Effector memory CD4-positive, alpha-beta T cell (primary cell): ENCODE measurements at places on chromosomes 7 and 10.
A peak's percentile ranks its signal among the peaks of the same experiment; 100 is the strongest.

GRCh38 chr10:97713826-97714400, 383 bp downstream of the MARVELD1 start:
- DNase-seq = peak; percentile 46

- DNase-seq = no peak
Measured at GRCh38 chr10:3395458-3395861, 222.9 kb upstream of the PITRM1 start.

- no peak for DNase-seq
Measured at GRCh38 chr7:83547526-83547925, 101.4 kb downstream of the SEMA3E start.

GRCh38 chr7:51778121-51778520, 461.5 kb upstream of the COBL start:
- no peak for DNase-seq

GRCh38 chr10:31270954-31271353, 48.1 kb upstream of the ZEB1 start:
- DNase-seq = no peak

- no peak for DNase-seq
Measured at GRCh38 chr10:87740254-87740655, 77.8 kb downstream of the ATAD1 start.

- DNase-seq = no peak
Measured at GRCh38 chr10:120996456-120997034, 145.4 kb downstream of the WDR11 start.

DNA sequence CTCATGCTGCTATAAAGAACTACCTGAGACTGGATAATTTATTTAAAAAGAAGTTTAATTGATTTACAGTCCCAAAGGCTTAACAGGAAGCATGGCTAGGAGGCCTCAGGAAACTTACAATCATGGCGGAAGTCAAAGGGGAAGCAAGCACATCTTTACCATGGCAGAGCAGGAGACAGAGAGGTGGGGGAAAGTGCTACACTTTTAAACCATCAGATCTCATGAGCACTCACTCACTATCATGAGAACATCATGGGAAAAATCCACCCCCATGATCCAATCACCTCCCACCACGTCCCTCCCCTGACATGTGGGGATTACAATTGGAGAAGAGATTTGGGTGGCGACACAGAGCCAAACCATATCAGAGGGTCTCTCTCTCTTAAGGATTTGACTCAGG, 108.6 kb upstream of the PODXL start:
- DNase-seq = no peak

- DNase-seq = no peak
Measured at GRCh38 chr7:142808461-142808801, 37.7 kb downstream of the PRSS2 start.

GRCh38 chr10:78540355-78541076, 506.9 kb downstream of the RPS24 start:
- DNase-seq = no peak

GRCh38 chr10:4733150-4733842, 92.7 kb upstream of the AKR1E2 start:
- DNase-seq = no peak

GRCh38 chr7:69173846-69174245, 424.4 kb upstream of the AUTS2 start:
- no peak for DNase-seq

DNA sequence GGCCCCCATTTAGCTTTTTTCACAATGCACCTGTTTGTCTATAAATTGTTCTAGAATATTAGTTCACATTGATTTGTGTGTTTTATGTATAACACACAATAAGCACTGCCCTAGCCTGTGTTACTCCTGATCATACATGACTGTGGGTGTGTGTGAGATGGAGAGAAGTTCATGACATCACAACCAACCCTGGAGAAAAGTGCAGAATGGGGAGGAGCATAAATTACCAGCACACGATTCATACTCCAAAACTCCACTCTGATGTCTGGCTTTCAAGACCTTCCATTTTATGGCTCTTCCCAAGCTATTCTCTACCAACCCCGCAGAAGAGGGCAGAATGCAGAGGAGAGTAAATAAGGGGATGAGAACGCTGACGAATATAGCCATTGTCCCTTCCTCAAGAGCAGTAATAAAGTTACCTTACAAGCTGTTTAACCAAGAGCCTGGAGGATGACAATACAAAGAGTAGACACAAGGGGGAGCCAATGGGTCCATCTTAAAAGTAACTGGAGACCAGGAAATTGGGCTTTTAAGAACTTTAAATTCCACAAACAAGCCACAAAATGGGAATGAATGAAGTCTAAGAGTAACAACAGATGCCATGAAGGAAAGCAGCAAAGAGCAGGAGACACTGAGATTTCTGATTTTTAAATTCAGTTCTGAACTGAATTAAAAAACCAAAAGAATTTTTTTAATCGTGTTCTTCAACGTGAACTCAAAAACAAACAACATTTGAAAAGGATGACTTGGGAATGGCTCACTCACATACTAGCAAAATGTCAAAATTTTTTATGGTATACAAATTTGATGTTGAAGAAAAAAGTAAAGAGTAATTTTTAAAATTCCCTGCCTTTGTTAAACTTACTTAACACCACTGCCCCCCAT, 159.6 kb downstream of the PARD3 start:
- DNase-seq = no peak

DNA sequence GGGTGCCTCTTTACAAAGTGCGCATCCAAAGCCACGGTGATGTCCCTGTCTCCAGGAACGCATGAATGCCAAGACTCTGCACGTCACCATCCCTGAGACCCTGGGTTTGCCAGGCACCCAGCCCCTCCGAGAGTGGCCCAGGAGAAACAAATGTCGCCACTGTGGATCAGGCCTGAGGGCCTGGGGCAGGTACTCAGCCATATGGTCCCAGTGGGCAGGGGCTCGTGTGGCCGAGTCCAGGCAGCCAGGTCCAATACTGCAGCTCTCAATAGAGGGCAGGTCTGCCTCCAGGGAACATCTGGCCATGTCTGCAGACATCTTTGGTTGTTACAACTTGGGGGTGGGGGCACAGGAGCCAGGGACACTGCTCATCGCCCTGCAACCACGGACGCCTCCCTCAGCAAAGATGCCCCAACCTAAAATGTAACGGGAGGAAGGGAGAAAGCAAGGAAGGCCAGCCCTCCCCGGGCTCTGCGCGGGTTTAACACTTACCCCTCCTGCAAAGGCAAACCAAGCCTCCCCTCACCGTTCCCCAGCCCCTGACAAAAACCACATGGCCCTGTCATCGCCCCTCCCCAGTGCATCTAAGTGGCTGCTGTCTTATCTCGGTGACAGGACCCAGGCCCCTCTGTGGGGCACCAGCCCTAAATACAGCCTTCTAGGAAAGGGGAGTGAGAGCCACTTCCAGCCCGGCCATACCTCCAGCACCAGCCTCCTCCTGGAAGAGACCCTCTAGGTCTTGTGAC, 10.3 kb upstream of the PAPOLB start:
- no peak for DNase-seq

- DNase-seq = no peak
Measured at GRCh38 chr7:139598642-139599041, 75.2 kb downstream of the CLEC2L start.

GRCh38 chr7:12064586-12065127, 146.4 kb upstream of the TMEM106B start:
- no peak for DNase-seq

DNA sequence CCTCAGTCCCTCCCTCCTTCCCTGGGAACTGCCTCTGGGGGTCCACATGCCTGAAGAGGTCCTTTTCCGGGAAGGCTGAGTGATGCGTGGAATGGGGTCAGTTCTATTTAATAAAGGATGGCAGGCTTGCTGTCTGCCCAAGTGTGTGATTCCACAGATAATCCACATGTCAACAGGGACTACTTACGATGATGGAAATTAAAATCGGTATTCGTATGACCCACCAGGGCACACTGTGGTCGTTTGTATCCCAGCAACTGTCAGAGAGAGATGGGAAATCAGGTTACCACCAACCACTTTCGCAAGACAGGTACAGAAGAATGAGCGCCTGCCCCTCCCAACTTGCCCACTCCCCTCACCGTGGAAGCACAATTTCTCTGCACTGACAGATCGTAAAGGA, 110.3 kb downstream of the VIPR2 start:
- DNase-seq = no peak

DNA sequence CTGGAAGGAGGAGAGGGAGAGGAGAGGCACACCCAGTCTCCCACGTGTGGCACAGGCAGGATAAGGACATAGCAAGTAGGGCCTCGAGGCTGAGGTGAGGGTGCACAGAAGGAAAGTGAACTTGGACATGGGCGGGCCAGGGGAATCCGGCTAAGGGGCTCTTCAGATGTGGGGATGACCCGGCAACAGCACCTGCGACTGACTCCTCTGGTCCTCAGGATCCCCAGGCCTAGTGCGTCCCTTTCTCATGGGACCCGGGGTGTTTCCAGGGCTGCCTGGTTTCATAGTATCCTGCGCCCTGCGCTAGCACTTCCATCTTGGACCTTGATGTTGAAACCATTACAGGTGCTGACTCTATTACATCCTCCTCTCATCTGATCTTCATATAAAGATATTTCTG, 96.1 kb upstream of the LYZL2 start:
- DNase-seq = no peak

DNA sequence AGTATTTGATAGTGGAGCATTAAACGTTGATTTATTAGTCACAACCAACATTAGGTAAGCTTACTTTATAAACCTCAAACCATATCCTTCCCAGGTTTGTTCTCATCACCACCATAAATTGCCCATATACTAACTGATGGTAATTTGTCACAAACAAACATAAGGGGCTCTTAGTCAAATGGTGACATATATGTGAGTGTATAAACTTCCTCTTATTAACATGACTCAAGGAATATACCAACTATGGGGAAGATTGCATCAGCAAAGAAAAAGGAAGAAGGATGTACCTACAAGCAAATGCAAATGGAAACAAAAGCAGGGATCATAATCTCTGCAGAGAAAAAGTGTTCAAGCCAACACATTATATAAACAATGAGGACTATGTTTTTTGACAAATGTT, 418.2 kb upstream of the AKR1E2 start:
- no peak for DNase-seq

DNA sequence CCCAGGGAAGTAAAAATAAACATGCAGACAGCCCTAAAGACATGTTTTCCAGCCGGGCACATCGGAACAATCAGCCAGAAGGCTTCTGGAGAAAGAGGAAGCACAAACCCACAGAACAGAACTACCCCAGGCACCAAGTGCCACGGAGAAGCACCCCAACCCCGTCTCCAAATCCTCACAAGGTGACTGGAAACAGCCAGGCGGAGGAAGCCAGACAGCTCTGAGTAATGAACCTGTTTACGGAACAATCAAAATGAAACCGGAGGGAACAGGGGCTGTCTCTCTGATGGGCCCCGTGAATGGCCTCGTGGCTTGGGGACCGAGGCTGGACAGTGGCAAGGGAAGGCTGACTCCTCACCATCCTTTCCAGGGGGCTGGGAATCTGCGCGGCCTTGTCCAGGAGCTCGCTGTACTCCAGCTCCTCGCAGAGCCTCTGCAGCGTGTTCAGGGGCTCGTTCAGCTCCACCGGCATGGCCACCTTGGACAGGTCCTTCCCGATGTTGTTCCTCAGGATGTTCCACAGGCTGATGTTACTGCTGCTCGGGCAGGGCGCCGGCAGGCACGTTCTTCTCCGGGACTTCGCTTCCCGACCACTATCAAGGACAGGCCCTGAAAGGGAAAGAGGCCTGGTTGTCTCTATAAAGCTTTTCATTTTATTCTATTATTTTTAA, 77.0 kb upstream of the GSDME start:
- no peak for DNase-seq

- DNase-seq = no peak
Measured at GRCh38 chr7:106659166-106659962, 1.6 kb downstream of the CCDC71L start.

DNA sequence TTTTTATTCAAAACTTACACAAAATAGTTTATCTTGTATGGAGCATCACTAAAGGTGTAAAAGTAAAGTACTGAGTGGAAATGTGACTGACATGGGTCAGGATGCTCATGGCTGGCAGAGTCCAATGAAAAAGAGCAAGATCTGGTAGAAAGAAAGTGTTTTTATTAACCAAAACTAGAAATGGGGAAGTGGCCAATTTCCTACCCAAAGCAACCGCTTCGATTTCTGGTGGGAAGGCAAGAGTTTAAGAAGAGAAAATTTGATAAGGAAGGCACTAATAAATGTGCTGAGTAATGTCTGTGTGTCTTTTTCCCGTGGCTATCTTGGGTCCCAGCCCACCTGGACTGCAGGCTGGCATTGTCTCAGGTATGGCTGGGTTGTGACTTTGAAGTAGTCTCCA, 277.7 kb downstream of the ANKRD7 start:
- DNase-seq = no peak

DNA sequence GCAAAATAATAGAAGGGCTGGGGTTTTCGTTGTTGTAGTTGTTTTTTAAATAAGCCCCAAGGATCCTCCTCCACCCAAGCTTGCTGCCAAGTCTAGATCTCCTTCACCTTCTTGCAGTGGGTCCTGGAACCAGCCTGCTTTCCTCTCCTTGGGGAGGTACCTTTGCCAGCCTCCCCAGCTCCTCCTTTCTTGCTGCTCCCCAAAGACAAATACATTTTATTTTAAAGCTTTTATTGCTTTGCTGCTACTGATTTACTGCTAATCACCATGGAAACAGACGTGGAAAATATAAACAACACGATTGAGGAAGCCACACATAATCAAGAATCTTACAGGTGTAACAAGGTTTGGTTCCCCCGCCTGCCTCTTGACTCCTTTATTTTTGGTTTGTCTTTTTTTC, 17.4 kb upstream of the SLF2 start:
- no peak for DNase-seq

GRCh38 chr10:99520847-99521764, 11.6 kb upstream of the NKX2-3 start:
- no peak for DNase-seq

GRCh38 chr10:22605168-22605567, 109.2 kb downstream of the PIP4K2A start:
- DNase-seq = no peak

- no peak for DNase-seq
Measured at GRCh38 chr7:22001345-22002004, 55.8 kb upstream of the CDCA7L start.

GRCh38 chr10:109253306-109253705, 670.0 kb downstream of the XPNPEP1 start:
- DNase-seq = no peak

GRCh38 chr7:101912716-101913110, 95.3 kb downstream of the CUX1 start:
- no peak for DNase-seq

- DNase-seq = no peak
Measured at GRCh38 chr7:55970978-55971377, 6.6 kb downstream of the NIPSNAP2 start.
